Vagina (tissue), 2 donors: ENCODE measurements at places on chromosomes 1 and 21.

DNA sequence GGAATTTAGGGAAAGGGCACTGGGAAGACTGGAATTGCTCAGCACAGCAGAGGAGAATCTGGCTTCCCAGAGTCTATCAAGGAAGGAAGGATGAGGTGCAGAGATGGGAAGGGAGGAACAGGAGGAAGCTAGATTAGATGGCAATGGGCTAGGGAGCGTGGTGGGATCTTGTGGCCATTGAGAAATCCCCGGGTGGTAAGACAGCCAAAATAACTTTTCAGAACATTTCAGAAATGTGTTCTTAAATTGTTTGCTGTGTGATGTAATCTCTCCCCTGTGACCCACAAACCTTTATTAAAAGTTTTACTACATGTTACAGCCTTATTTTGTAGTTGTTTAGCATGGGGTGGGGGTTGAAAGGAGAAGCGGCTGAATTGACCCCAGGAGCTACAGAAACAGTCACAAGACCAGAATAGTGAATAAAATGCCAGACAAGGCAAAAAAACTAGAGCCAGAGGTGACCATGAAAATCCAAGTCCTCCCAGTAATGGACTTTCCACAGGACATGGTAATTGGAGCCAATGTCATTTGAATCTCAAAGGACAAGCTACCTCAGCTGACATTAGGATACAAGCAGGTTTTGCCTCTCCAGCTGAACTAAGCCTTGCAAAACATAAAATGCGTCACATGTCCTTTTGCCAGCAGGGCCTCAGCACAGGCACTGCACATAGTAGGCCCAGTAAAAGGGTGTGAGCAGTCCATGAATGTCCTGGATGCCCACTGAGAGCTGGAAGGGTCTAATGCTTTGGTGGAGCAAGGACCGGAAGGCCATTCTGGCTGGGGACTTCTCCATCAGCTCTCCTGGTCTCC, 980 bp upstream of the AHCYL1 start:
- no peak for DNase-seq

- no peak for DNase-seq
Observed at GRCh38 chr1:239322369-239322768, 64.0 kb upstream of the CHRM3 start.

DNA sequence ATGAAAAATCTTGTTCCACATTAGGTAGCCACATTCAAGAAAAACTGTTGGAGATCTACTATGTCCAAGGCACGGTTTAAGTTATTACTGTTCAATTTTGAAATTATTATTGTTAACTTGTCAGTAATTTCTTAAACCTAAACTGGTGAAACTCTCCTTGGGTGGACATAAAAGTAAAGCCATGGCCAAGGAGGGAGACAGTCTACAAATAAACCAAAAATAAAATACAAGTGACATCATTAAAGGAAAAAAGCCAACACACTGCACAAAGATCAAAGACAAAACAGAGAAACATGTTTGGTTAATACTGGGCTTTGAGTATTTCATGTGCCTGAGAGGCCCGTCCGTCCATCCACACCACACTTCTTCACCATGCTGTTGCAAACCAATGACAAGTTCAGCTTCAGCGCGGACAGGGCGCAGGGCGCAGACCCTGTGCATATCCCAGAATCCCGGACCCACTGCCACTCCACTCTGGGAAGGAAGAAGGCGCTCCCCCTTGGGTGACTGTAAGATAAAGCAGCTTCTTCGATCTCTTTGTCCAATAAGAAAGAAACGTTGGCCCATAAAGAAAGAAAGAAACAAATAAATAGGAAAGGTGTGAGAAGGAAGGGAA, 918 bp upstream of the RASAL2 start:
- DNase-seq = no peak

- no peak for DNase-seq
Observed at GRCh38 chr1:111052246-111052645, 87.6 kb downstream of the DRAM2 start.

DNA sequence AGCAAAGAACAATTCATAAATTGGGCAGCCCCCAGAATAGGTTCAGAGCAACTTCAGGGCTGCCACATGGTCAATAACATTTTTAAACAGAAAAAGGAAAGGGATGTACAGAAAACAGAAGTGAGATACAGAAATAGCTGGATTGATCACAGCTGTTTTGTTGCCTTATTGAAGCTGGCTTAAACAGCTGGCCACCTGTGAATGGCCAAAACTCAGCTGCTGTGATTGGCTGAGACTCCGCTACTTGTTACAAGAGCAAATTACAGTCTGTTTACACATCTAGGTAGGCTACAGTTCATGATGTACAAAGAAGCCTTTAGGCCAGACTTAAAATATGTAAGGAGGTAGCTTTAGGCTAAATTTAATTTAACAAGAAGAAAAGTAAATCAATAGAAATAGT, 11.6 kb upstream of the IFNAR1 start:
- no peak for DNase-seq

- DNase-seq = no peak
Observed at GRCh38 chr21:25961042-25961441, 209.5 kb downstream of the APP start.

DNA sequence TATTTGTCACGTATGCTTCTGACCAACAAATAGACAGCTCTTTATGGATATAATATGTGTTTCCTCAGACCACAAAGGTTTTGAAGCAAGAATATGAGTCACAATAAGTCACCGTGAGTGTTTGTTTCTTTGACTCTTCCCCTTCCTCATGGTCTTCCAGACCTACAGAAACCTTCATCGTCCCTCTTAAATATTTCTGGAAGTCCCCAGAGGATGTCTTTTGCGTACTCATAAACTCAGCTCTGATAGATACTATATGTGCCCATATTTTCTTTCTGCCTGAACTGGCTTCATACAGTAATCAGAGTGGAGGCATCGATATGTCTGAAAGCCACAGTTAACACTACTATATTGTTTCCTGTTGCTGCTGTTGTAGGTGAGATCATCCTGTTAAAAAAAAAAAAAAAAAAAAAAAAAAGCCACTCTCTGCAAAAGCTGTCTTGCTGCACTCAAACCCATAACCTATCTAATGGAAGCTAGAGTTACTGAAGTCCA, 38.4 kb downstream of the ADAMTS1 start:
- no peak for DNase-seq

DNA sequence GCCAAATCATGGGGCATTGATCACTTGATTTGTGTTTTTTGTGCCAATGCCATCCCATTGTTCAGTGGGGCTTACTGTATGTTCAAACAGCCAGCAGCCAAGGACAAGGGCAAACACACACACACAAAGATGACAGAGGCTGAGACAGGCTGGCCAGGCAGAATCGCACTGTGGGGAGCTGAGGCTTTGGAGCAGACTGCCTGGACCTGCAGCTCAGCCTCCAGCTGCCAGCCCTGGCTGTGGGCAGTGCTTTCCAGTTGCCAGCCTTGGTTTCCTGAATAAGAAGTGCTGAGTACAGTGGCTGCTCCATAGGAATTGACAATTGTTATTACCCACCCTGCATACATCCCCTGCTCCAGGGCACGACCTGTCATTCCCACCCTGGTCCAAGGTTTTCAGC, 16.9 kb upstream of the PCP4 start:
- DNase-seq = no peak

DNA sequence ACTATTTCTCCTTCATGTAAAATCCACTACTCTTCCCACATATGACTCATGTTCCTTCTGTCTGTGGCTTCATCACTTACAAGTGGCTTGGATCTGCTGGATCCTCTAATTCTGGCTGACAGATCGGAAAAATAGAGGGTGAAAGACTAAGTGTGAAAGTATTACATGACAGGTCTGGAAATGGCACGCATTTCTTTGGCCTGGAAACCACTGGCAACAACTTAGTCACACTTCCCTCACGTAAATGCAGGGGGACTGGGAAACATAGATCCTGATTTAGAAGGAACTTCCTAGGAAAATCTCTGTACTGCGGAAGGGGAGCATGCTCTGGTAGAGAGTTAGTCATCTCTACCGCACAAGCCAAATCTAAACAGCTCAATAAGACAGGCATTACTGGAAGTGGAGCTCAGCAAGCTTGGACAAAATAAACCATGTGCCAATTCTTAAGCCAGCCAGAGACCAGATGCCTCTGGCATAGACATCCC, 305.4 kb upstream of the PTBP2 start:
- DNase-seq = peak; percentile 90
